ENCODE measurements at places on chromosomes 4 and X.

GRCh38 chrX:17635231-17635630, 102.1 kb upstream of the SCML1 start:
- no peak for DNase-seq

GRCh38 chr4:40270609-40271008, 64.5 kb upstream of the CHRNA9 start:
- no peak for DNase-seq

- DNase-seq = no peak
These were observed 330.3 kb upstream of the FAM241A start for GRCh38 chr4:111814961-111815360.

DNA sequence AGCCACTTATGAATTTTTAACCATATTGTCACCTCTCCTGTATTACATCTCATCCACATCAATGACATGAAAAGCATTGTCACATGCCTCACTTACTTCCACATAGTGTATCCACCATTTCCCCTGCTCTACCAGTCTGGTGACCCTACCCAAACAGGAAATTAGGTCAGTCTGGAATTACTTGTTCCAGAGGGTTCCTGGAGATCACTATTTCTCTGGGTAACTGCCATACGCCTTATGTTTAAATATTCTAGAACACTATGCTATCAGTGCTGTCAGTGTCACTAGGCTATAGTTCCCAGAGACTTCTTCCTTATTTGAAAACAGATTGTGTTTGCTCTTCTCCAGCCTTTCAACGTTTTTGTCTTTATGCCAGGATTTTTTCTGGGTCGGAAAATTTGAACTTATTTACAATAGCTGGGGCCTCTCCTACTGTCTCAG, 15.0 kb downstream of the SRPX2 start:
- no peak for DNase-seq

DNA sequence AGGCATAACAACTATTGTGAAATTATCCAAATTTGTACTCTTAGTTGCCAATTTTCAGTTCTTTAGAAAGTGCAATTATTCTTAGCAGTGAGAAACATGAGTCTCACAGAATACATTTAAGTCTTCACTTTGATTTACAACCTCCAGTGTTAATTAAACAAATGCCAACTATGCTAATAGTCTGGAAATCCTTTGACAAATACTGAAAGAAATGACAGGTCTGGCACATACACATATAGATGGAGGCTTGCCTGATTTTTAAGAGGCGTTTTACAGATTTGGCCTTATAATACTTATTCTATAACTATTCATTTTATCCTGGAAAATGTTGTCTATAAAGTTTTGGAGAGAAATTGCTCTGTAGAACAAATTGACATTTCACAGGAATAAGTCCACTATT, 320.1 kb downstream of the TRIML1 start:
- DNase-seq = no peak

- no peak for DNase-seq
These were observed 27.8 kb downstream of the PIR start for GRCh38 chrX:15465347-15465746.

DNA sequence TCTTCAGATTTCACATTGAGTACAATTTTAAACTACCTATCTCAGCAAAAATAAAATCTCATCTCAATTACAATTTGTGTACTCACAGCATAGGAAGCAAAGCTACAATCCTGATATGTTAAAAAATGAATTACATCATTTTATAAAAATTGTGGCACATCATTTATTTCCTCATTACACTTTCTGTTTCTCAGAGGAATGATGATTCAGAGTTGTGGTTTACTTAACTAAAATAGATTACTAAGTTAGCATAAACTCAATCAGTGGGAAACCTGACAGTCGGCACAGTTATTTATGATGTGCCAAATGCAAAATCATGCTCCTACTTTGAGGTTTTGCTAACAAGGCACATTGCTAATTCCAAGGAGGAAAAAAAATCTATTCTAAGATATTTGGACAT, 325.0 kb downstream of the FBXO8 start:
- no peak for DNase-seq

All from H54 (cell line).